MG63 (cell line): ENCODE measurements at places on chromosomes 12 and 14. TPM values are rescaled to one million over a fixed set of nuclear protein-coding genes. Genes with fewer than 3 reads are reported as not detected.

DNA sequence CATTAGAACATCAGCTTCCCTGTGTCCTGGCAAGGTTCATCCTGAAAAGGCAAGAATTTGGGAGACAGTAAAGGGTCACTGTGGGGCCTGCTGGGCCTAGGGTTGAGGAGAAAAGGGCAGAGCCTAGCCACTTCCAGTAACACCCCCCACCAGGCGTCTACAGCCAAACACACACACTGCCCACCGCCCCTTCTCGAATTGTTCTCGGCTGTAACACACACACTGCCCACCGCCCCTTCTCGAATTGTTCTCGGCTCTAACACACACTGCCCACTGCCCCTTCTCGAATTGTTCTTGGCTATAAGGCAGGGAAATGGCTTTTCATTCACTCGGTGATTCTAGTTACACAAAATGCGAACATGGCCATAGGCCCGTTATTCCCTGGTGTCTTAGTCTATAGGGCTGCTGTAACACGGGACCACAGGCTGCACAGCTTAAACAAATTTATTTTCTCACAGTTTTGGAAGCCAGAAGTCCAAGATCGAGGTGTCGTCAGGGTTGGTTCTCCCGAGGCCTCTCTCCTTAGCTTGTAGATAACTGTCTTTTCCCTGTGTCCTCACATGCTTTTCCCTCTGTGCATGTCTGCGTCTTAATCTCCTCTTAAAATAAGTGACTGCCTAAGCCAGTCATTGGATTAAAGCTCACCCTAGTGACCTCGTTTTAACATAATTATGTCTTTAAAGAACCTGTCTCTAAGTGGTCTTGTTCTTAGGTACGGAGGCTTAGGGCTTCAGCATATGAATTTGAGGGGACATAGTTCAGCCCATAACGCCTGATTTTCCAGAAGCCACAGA, 171.0 kb downstream of the ADGRD1 start:
- no peak for DNase-seq

DNA sequence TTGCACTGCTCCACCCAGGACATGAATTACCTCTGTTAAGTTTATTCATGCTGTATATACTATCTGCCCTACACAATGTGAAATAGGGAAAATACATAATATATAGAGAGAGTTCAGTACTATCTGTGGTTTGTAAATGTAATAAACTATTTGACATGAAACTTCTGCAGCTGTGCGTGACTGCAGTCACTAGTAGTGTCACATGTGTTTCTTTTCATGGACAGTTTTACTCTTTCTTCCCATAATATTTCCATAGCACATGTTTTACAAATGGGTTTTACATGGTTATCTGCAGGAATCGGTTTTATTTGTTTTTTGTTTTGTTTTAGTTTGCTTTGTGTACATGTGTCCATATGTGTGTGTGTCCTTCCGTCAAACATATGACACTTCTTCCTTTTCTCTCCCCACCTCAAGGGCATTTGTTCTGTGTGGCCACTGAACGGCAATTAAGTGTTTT, 1644.1 kb upstream of the FLRT2 start:
- no peak for DNase-seq

- DNase-seq = no peak
Observed at GRCh38 chr14:105933238-105933637, 406.9 kb downstream of the TMEM121 start.

- peak; percentile 2 for DNase-seq
Observed at GRCh38 chr12:114499338-114499737, 93.4 kb upstream of the TBX5 start.

DNA sequence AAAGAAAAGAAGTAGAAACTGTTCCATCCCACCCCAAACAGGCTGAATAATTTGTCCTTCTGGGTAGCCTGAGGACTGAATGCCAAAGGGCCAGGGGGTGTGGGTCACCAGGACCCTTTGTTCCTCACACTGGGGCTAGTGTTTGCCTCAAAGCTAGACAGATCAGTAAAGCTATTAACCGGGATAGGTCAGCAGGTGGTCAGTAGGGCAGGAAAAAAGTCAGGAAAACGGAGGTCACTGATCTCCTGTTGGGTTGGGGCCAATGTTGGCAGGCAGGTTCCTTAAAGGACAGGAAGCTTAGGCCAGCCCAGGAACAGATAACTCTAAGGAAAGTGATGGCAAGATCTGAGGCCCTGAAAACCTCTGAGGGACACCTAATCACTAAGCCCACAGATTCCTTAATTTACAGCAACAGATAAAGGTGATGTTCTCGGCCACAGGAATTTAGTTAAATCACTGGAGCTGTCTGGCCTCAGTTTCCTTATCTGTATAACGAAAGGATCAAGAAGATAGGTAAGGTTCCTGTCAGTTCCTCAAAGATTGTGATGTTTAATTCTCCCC, 22.7 kb upstream of the TMPO start:
- DNase-seq = no peak

Gene TSPAN9
- total RNA-seq = 25.8 and 31.0 TPM in 2 replicates

DNA sequence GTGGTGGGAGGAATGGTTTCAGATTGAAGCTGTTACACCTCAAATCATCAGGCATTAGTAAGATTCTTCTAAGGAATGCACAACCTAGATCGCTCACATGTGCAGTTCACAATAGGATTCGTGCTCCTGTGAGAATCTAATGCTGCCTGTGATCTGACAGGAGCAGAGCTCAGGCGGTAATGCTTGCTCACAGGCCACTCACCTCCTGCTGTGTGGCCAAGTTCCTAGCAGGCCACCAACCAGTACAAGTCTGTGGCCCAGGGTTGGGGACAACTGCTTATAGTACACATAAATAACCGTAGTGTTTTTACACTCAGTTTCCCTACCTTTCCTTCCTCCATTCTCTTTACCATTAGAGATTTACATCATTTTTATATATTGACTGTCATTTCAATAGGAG, 121.4 kb downstream of the SLCO1B3 start:
- DNase-seq = no peak

- DNase-seq = no peak
Observed at GRCh38 chr14:38261620-38262019, 5.7 kb upstream of the CLEC14A start.

- DNase-seq = no peak
Observed at GRCh38 chr12:26692407-26692806, 140.6 kb downstream of the ITPR2 start.
